Naive thymus-derived CD8-positive, alpha-beta T cell (primary cell): ENCODE measurements at places on chromosomes 13 and 19. TPM values are rescaled to one million over a fixed set of nuclear protein-coding genes. Genes with fewer than 3 reads are reported as not detected.

Gene DNAJC15
- 26.5 TPM for polyA plus RNA-seq

DNA sequence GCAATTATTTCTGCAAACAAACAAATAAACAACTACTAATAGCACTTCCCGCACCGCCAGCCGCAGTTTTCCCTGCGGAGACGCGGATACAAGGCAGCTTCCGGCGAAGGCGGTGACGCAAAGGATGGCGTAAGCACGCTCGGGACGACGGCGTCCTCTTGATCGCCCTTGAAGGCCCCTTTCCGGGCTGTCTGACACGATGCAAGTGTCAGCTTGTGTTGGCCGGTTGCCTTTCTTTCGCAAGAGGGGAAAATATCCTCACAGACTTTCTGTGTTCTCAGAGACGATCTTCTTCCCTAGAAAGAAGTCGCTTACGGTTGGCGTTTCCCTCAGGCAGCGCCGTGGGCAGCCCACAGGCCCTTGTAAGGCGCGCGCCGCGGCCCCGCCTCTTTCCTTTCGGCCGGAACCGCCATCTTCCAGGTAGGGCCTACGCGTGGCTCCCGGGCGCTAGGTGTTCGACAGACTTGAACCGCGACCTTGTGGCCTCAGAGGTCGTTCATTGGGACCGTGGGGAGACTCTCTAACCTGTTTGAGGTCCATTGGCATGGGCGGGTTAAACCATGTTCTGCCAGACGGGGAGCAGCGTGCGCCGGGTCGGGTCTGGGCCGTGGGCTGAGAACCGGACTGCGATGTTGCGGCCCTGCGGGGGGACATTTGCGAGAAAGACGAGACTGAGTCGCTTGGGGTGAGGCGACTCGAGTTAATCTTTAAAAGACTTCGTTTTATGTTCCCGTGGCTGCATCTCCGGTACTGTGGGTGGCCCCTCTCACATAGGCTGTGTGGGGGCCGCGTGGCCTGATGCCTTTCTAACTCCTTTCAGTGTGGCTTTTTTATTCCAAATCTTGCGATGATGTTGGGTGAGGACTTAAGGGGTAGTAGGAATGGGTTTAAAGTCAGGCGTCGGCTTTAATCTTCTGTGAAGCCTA, at the start of gene RPL21:
RPL21 (plus strand) TSS at position 393 of the 926 bp plus-strand sequence. CDS start 2,219 bp downstream, outside the sequence.
- no peaks in the 10 kb centered on the region for H3K36me3 ChIP-seq
- no peaks in the 10 kb centered on the region for H3K27me3 ChIP-seq
- DNase-seq = peak; percentile 86
- H3K4me1 ChIP-seq = peaks cover 47% of the 10 kb centered on the region
- H3K27ac ChIP-seq = peak within 1 kb of the TSS; percentile 100

- H3K4me1 ChIP-seq = peaks cover 50% of the 10 kb centered on the region
- DNase-seq = no peak
- H3K27ac ChIP-seq = peak overlapping the region; percentile 4
- H3K4me3 ChIP-seq = no peak overlapping the region
- no peaks in the 10 kb centered on the region for H3K36me3 ChIP-seq
These were observed 25.6 kb downstream of the DEDD2 start for GRCh38 chr19:42191855-42192254.

DNA sequence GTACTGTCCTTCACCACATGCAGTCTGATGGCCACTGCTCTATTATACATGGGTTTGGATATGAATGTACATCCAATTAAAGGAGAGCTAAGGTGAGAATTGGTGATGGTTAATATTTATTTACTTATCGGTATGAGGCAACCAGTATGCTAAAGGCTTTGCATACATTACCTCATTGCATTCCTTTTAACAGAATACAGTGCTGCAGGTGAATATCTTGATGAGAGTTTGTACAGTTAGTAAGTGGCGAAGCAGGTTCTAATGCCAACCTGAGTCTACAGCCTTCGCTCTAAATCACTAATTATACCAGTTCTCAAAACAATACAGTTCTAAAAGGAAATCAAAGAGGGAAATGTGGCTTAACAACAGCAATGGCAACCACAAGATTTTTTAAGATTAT, 284.1 kb downstream of the ITGBL1 start:
- peaks cover 1% of the 10 kb centered on the region for H3K27me3 ChIP-seq
- H3K4me1 ChIP-seq = no peaks in the 10 kb centered on the region
- H3K36me3 ChIP-seq = no peaks in the 10 kb centered on the region
- DNase-seq = no peak
- no peak overlapping the region for H3K27ac ChIP-seq

GRCh38 chr19:1492474-1493006, 1.6 kb downstream of the REEP6 start:
- no peak overlapping the region for H3K27ac ChIP-seq
- DNase-seq = no peak
- H3K4me1 ChIP-seq = peaks cover 16% of the 10 kb centered on the region
- H3K36me3 ChIP-seq = no peaks in the 10 kb centered on the region

DNA sequence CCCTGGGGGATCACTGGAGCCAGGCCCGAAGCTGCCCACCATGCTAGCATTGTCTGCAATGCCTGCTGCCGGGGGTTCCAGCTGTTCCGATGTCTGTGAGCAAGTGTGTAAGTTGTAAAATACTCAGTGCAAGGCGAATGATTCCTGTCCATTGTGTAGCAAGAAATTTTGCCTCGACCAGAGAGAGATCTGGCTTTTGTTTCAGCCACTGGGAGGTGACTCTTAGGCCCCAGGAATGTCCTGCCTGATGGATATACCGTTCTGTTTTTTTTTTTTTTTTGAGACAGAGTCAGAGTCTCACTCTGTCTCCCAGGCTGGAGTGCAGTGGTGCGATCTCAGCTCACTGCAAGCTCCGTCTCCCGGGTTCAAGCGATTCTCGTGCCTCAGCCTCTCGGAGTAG, 7.3 kb upstream of the GADD45B start:
- H3K4me3 ChIP-seq = no peak overlapping the region
- H3K4me1 ChIP-seq = peaks cover 9% of the 10 kb centered on the region
- no peak overlapping the region for H3K27ac ChIP-seq
- H3K27me3 ChIP-seq = no peaks in the 10 kb centered on the region
- no peaks in the 10 kb centered on the region for H3K36me3 ChIP-seq

DNA sequence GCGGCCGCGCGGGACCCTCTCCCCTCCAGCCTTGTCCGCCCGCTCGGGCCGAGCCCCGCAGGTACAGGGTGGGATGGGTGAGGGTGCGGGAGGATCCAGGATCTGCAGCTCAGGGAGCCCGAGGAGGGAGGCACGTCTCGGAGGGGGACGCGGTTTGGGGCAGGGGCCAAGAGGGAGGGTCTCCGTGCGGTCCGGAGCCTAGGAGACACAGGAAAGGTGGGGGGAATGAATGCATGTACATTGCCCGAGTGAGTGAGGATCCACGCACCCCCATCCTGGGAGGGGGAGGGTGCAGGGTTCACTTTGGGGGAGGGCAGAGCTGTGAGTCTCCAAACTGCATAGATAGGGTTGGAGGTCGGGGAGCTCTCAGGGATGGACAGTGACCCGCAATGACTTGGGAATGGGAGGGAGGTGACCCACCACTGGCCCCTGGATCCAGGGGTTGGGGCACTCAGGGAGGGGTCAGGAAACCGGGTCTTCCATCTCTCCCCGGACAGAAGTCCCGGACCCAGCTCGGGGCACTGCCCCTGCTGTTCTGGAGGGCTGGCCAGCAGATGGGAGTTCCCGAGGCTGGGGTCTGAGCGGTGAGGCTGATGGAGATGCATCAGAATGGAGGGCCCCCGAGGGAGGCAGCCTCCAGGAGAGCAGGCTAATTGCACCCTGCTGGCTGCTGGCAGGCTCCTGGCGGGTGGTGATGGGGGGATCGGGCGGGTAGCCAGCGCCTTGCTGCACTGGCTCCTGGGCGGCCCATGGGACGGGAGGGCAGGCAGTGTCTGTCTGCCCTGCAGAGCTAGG, 547 bp downstream of the KCNN1 start:
- H3K4me3 ChIP-seq = peak overlapping the region; percentile 75
- H3K27me3 ChIP-seq = peaks cover 10% of the 10 kb centered on the region
- DNase-seq = no peak

Gene THSD1
- not detected for polyA plus RNA-seq

Gene EFNB2
- polyA plus RNA-seq = not detected

- peaks cover 18% of the 10 kb centered on the region for H3K4me1 ChIP-seq
- H3K4me3 ChIP-seq = no peak overlapping the region
- no peak for DNase-seq
- H3K27me3 ChIP-seq = no peaks in the 10 kb centered on the region
- no peak overlapping the region for H3K27ac ChIP-seq
These were observed 4.8 kb upstream of the SMG9 start for GRCh38 chr19:43759515-43759914.

DNA sequence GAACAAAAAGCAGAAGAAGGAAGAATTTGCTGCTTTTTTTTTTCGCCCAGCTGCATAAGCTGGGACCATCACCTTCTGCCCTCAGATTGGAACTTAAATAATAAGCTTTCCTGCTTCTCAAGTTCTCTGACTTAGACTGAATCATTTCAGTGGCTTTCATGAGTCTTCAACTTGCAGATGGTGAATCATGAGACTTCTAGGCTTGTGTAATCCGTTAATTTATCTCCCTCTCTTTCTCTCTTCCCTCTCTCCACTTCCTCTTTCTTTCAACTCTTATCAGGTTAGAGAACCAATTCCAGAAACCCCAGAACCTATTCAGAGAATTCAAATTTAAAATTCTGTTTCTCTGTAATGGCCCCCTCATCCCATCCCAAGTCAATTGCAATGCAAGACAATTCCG, 1153.7 kb downstream of the PCDH9 start:
- no peaks in the 10 kb centered on the region for H3K4me1 ChIP-seq
- H3K36me3 ChIP-seq = no peaks in the 10 kb centered on the region
- H3K27ac ChIP-seq = no peak overlapping the region
- H3K27me3 ChIP-seq = no peaks in the 10 kb centered on the region
- H3K4me3 ChIP-seq = no peak overlapping the region

DNA sequence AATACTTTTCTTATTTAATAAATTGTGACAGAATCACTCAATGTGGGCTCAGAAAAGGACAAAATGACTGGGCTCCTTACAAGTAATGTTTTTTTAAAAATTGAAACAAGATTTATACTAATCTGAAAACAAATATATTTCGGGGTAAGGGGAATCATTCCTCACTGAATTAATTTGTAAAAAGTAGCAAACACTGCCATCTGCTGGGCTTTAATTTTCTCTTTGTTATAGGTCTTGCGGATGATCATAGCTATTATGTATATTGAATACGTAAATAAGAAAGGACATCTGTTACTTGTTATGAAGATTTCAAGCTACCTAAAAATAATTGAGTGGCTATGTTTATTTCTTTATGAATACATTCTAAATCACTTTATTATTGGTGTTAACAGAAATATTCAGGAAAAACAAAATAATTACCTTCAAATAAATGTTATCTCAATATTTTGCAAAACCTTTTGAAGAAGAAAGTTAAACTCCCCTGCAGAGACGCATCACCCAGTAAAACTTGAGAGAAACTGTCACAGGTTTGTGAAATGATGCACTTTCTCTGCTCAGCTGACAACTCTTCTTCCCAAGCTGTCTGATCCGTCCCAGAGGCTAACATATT, 17.8 kb upstream of the ENOX1 start:
- H3K27ac ChIP-seq = no peak overlapping the region
- no peak for DNase-seq
- H3K4me1 ChIP-seq = no peaks in the 10 kb centered on the region
- H3K36me3 ChIP-seq = no peaks in the 10 kb centered on the region
- H3K4me3 ChIP-seq = no peak overlapping the region
- H3K27me3 ChIP-seq = peaks cover 10% of the 10 kb centered on the region

- peak within 1 kb of the TSS; percentile 93 for H3K27ac ChIP-seq
- peaks cover 29% of the 10 kb centered on the region for H3K4me1 ChIP-seq
- H3K4me3 ChIP-seq = peak within 1 kb of the TSS; percentile 97
- peaks cover 46% of the 10 kb centered on the region for H3K36me3 ChIP-seq
These were observed at the start of gene ZNF792 for GRCh38 chr19:34963573-34964406. Gene ZNF792 (minus strand): TSS chr19:34964229. CDS start chr19:34963662, 567 bp downstream.

Gene FXYD3
- polyA plus RNA-seq = not detected

DNA sequence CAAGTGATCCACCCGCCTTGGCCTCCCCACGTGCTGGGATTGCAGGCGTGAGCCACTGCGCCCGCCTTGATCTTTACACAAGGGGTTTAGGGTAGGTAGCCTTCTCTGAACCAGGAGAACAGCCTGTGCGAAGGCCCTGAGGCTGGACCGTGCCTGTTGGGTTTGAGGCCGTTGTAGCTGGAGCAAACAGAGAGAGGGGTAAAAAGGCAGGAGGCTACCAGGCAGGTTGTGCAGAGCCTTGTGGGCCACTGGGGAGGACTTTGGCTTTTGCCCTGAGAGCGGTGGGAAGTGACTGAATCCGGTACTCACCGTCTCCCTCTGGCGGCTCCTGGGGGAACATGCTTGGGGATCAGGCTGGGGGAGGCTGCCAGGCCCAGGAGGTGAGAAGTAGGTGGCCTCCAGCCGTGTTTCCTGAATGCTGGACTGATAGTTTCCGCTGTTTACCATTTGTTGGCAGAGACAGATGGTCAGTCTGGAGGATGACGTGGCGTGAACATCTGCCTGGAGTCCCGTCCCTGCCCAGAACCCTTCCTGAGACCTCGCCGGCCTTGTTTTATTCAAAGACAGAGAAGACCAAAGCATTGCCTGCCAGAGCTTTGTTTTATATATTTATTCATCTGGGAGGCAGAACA, 24.6 kb downstream of the SPC24 start:
- no peak overlapping the region for H3K4me3 ChIP-seq
- H3K4me1 ChIP-seq = no peaks in the 10 kb centered on the region
- no peaks in the 10 kb centered on the region for H3K36me3 ChIP-seq
- H3K27ac ChIP-seq = no peak overlapping the region
- peak; percentile 44 for DNase-seq
- H3K27me3 ChIP-seq = no peaks in the 10 kb centered on the region

Gene AKAP11
- 4.5 TPM for polyA plus RNA-seq

- no peak for DNase-seq
- H3K27ac ChIP-seq = no peak overlapping the region
- H3K4me1 ChIP-seq = no peaks in the 10 kb centered on the region
- H3K27me3 ChIP-seq = no peaks in the 10 kb centered on the region
These were observed 8.7 kb upstream of the PLAUR start for GRCh38 chr19:43678512-43679261.

GRCh38 chr19:38228491-38229439, 4.7 kb upstream of the DPF1 start:
- peak overlapping the region; percentile 72 for H3K4me3 ChIP-seq
- DNase-seq = no peak
- no peak overlapping the region for H3K27ac ChIP-seq
- H3K36me3 ChIP-seq = no peaks in the 10 kb centered on the region
- peaks cover 22% of the 10 kb centered on the region for H3K4me1 ChIP-seq
